Suprapubic skin (tissue), 4 donors: ENCODE measurements at places on chromosomes 5 and 9.

DNA sequence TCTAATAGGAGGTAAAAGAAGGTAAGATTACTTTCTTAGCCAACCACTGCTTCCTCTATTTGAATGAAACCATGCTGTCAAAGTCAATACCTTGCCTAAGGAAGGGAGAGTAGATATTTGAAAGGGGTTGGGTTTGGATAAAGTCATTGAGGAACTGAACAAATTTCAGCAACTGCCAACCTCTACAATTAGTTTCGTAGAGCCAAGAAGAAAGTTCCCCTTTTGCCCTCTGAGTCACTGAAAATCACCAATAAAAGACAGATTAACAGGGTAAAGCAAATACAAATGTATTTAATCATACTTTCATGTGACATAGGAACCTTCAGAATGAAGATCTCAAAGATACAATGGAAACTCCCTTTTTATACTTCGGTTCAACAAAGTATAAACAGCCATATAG is 615.7 kb downstream of the GABRG2 start:
- no peak overlapping the region for H3K27ac ChIP-seq
- H3K4me1 ChIP-seq, result no peaks in the 10 kb centered on the region
- no peaks in the 10 kb centered on the region for H3K36me3 ChIP-seq
- DNase-seq, result no peak

GRCh38 chr9:138073808-138074207 is 196.2 kb downstream of the CACNA1B start:
- H3K27me3 ChIP-seq, result peaks cover 19% of the 10 kb centered on the region
- H3K4me1 ChIP-seq, result no peaks in the 10 kb centered on the region
- no peak overlapping the region for H3K4me3 ChIP-seq
- H3K27ac ChIP-seq, result no peak overlapping the region

GRCh38 chr9:86396412-86396811 is 42.2 kb upstream of the TUT7 start:
- H3K27ac ChIP-seq, result no peak overlapping the region
- DNase-seq, result no peak
- H3K4me3 ChIP-seq, result no peak overlapping the region
- H3K4me1 ChIP-seq, result no peaks in the 10 kb centered on the region
- no peaks in the 10 kb centered on the region for H3K27me3 ChIP-seq
- no peaks in the 10 kb centered on the region for H3K36me3 ChIP-seq

- peaks cover 37% of the 10 kb centered on the region for H3K4me1 ChIP-seq
- DNase-seq, result no peak
- H3K36me3 ChIP-seq, result no peaks in the 10 kb centered on the region
- no peak overlapping the region for H3K27ac ChIP-seq
- no peak overlapping the region for H3K4me3 ChIP-seq
- H3K27me3 ChIP-seq, result no peaks in the 10 kb centered on the region
These were observed 242.6 kb downstream of the AUH start for GRCh38 chr9:91119142-91119541.

GRCh38 chr5:55039843-55040242 is 15.8 kb downstream of the GZMK start:
- no peak overlapping the region for H3K27ac ChIP-seq
- no peaks in the 10 kb centered on the region for H3K4me1 ChIP-seq
- H3K4me3 ChIP-seq, result no peak overlapping the region
- no peaks in the 10 kb centered on the region for H3K27me3 ChIP-seq

- H3K36me3 ChIP-seq, result no peaks in the 10 kb centered on the region
- no peak for DNase-seq
- no peak overlapping the region for H3K4me3 ChIP-seq
- peaks cover 12% of the 10 kb centered on the region for H3K4me1 ChIP-seq
- H3K27me3 ChIP-seq, result no peaks in the 10 kb centered on the region
These were observed 27.3 kb upstream of the ZSWIM6 start for GRCh38 chr5:61304590-61305381.

DNA sequence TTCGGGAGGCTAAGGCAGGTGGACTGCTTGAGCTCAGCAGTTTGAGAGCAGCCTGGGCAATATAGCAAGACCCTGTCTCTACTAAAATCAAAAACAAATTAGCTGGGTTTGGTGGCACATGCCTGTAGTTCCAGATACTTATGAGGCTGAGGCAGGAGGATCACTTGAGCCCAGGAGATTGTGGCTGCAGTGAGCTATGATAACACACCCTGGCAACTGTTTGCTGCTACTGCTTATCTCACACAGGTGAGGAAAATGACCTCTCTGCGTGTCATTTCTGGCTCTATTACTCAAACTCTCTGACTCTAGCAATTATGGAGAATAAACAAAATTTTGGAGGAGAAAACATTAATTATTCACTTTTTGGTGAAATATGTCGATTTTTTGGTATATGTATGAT is 45.3 kb upstream of the TMC1 start:
- H3K27ac ChIP-seq, result no peak overlapping the region
- DNase-seq, result no peak
- no peaks in the 10 kb centered on the region for H3K27me3 ChIP-seq
- no peak overlapping the region for H3K4me3 ChIP-seq

- no peaks in the 10 kb centered on the region for H3K4me1 ChIP-seq
- no peak overlapping the region for H3K4me3 ChIP-seq
- peaks cover 8% of the 10 kb centered on the region for H3K27me3 ChIP-seq
- DNase-seq, result no peak
- no peak overlapping the region for H3K27ac ChIP-seq
These were observed 39.0 kb upstream of the PPP1R26 start for GRCh38 chr9:135440620-135441019.

- no peak for DNase-seq
- no peak overlapping the region for H3K4me3 ChIP-seq
- H3K36me3 ChIP-seq, result no peaks in the 10 kb centered on the region
- H3K27me3 ChIP-seq, result no peaks in the 10 kb centered on the region
- H3K4me1 ChIP-seq, result no peaks in the 10 kb centered on the region
These were observed 120.8 kb downstream of the GALNT10 start for GRCh38 chr5:154311362-154311761.
